ENCODE measurements at places on chromosomes 1 and 21.
A peak's percentile ranks its signal among the peaks of the same experiment; 100 is the strongest.

- peak; percentile 57 for DNase-seq
Observed at GRCh38 chr1:39609618-39610331, 29.7 kb downstream of the HEYL start.

- no peak for DNase-seq
Observed at GRCh38 chr1:155909894-155910293, 1.3 kb downstream of the RIT1 start.

GRCh38 chr1:94530373-94530878, 11.1 kb downstream of the F3 start:
- DNase-seq = no peak

DNA sequence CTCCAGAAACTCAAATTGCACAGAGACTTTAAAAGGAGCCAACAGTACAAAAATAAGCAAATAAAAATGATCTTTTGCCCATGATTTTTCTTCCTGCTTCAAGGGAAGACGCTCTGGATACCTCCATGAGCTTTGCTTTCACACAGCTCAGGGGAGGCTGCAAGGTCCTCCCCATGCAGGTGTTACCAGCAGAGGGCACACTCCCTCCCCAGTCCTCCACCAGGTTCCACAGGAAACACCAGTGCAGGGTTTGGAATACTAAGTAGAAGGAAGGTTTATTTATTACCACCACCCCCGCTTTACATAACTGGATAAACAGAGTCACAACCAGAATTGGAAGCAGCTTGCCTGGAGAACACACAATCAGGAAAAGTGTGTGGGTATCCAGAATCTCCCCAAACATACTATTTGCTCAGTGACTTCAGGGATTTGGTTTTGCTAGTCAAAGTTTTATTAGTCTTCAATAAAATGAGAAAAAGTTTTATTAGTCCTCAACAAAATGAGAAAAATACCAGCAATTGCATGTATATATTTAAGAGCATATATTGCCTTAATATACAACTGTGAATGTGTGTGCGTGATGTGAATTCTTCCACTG, 37.3 kb downstream of the HSD3B1 start:
- DNase-seq = no peak

Measured in A549 (cell line).